Esophagus (tissue), 2 donors: ENCODE measurements at places on chromosomes 1 and 21. TPM values are rescaled to one million over a fixed set of nuclear protein-coding genes. Genes with fewer than 3 reads are reported as not detected.

The AMY1B gene
- not detected for polyA plus RNA-seq

The SESN2 gene
- polyA plus RNA-seq = 15.7 TPM

The PIGM gene
- polyA plus RNA-seq = 2.1 TPM

The OR2G3 gene
- not detected for polyA plus RNA-seq

The MTOR gene
- polyA plus RNA-seq = 16.0 TPM

The OR2M3 gene
- not detected for polyA plus RNA-seq

The RCSD1 gene
- 1.7 TPM for polyA plus RNA-seq
